Spleen (tissue), 13 donors: ENCODE measurements at places on chromosomes 2 and 18. TPM values are rescaled to one million over a fixed set of nuclear protein-coding genes. Genes with fewer than 3 reads are reported as not detected.

- DNase-seq: no peak
These were observed 8.5 kb downstream of the CIB4 start for GRCh38 chr2:26632624-26633185.

DNA sequence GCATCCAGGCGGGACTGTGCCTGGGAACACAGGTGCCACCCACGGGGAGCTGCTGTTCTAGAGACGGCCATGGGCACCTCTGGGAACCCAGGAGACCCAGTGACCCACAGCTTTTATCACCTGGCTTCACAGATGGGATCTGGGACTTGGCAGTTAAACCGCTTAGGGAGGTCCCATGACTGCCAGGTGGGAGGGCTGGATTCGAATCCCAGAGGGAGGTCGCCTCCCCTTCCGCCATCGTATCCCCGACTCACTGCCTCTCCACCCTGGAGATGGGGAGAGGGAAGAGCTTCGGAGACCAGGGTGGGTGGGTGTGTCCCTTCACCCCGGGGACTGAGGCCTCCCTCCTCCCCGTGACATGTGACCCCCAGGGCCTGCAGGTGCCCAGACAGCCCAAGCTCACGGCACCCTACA lies 169.4 kb downstream of the RTP5 start:
- DNase-seq: no peak

GRCh38 chr2:63287956-63288355 lies 237.3 kb downstream of the OTX1 start:
- DNase-seq: no peak

The BMP10 gene
- total RNA-seq: not detected

DNA sequence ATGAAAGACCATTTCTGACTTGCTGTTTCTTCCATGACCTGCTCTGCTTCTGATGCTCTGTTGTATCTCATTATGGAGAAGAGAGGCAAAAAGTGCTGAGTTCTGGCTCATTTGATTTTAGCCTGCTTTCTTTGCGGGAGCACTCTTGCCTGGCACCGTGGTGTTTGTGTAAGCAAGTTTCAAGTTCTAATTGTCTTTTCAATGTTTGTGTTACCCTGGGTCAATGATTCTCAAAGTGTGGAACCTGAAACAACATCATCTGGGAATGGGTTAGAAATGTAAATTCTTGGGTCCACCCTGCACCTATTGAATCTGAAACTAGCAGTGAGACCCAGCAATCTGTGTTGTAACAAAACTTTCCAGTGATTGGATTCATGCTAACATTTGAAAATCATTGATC lies 85.5 kb upstream of the STON1 start:
- no peak for DNase-seq

The C1QL2 gene
- total RNA-seq: not detected

DNA sequence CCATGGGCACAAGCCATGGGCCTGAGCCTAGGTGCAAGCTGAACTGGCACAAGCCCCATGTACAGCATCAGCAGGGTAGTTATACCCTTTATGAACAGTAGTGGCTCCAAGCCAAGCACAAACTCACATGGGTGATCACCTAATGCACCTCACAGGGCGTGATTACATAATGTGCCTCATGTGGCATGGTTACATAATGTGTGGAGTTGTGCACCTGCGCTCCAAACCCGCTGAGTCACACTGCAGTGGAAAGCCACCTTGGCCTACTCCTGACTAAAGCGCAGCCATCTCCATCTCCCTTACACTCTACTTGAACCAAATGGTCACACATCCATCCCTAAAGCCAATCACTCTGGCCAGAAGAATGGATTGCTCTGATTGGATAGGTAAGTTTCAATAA lies 279.7 kb downstream of the MBD2 start:
- no peak for DNase-seq

DNA sequence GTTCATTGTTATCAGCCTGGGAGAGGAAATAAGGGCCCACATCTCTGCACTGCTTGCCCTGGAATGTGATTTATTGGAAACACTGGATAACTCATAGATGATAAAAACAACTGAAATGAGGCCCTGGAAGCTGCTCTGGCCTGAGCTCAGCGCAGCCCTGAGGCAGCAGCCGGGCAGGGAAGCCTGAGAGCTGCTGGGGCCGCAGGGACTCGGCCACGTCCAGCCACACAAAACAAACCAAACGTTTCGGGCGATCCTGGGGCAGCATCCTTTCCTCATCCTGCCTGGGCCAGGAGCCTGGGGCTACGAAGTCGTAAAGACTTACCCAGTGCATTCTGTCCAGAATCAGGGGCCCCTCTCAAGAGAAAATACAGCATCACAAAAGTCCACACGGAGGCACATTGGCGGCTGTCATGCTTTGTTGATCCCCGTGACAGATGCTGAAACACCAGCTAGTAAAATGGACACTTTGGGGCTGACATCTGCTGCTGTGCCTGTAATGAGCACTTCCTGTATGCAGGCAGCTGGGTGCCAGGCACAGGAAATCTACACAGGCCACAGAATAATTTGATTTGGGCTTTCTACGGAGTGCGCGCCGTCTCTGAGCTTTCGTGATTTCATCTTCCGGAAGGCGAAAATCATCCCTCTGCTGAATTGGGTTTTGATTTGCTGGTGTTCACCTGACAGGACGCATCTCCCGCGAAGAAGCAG lies 250.6 kb downstream of the EIPR1 start:
- DNase-seq: no peak

DNA sequence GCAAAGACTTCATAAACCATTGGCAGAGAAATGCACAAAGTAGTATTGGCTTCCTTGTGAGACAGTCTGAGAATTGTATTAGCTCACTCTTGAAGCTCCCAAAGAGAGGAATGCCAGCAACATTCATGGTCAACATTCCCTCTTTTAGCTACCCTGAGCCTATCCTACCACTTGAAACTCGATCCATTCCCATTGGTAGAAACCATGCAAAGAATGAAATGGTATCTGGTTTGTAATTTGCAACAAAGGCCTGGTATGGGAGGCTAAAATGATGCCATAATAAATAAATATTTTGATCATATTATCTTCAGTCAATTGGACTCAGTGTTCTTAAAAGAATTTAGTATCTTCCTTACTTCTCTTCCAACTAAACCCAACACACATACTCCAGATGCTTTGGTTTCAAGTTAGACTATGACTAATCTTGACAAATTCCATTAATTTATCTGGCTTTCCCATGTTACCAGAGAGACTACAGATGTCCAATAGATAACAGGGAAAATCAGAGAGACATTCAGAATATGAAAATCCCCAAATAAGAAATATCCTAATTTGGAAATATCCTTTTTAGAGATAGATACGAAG lies 102.9 kb downstream of the DHRS9 start:
- DNase-seq: no peak

The PDE11A gene
- total RNA-seq: 0.22 TPM

- no peak for DNase-seq
These were observed 9.3 kb downstream of the CD8A start for GRCh38 chr2:86781363-86781762.

DNA sequence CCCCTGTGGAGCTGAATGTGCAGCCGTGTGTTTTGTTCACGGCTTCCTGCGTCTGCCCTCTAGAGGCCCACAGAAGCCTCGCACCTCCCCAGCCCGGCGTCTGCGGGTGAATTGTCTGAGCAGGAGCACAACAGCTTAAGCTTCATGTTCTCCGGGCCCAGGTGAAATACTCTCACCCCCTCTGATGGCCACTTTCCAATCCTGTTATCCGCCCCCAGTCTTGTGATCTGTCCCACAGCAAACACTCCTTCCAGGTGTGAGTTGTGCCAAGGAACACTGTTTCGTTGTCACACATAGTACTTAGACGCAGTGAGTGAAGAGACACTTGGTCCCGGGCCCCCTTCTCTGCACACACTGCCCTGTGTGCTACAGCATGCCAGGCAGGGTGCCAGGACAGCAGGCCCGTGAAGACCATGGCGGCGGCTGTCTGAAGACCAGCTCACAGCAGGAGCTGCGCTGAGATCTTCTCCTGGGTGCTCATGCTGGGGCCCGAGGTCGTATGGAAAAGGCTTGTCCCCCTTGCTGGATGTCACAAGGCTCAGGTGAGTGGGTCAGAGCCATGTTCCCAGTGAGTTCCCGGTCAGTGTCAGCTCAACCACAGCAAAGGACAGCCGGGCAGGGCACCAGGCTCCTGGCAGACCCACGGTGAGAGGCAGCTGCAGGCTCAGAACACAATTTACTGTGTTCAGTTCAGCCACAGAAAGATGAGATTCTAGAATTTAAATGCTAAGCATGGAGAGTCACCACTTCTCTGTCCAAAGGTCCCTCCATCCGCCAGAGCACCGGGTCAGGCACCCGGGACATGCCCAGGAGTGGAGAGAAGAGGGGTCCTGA lies 6.8 kb upstream of the PXDN start:
- peak; percentile 80 for DNase-seq

DNA sequence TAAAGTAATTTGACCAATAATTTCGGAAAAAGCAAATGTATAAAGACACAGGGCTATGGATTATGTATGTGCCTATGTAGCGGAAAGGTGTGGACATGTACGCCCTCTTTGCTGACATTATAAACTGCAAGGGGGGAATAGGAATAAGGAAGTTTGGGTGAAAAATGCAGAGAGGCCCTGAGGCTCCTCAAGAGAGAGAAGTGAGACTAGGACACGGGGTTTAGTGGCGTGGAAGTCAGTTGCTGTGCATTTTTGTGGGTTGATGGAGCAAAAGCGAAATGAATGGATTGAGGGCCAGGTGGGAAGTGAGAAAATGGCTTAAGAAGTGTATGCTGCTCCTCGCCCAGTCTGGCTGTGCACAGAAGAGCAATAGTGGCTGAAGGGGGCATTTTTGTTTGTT lies 96.2 kb upstream of the B3GNT7 start:
- no peak for DNase-seq

GRCh38 chr2:27214941-27215340 lies 2.2 kb upstream of the CAD start:
- DNase-seq: no peak

DNA sequence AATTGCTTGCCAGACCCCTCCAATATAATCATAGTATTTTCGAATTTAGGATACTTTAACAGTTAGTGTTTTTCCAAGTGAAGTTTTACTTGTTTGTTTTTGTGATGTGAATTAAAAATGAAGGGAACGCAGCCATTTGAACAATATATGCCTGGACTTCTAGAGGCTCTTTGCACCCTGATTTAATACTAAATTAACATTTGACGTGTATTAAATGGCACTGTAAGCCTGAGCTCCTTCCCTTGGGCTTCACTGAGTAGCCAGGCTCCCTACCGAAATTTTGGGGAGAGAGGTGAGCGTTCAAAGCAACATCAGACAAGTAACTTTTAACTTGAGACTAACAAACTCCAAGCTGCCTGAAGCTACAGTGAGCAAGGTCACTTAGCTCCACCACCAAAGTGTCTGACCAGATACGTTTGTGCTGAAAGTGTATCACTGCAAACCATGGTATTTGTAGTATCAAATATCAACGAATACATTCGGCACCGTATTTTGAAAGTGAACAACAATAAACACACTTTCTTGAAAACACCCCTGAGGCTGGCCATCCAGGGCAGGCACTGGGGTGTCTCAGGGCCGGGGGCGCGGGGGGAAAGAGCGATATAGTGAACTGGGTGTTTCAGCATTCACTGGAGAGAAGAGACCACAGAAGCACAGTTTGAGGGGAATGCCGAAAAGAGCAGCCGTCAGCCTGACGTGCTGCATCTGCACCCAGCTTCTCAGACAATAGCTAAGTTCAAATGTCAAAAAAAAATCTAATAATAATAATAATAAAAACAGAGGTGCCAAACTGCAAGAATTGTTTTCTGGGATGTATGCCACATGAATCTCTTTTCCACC lies 7.7 kb upstream of the POU3F3 start:
- no peak for DNase-seq

- no peak for DNase-seq
These were observed 12.7 kb downstream of the CYTIP start for GRCh38 chr2:157431176-157431575.

The DYNAP gene
- total RNA-seq: 2.0 TPM

DNA sequence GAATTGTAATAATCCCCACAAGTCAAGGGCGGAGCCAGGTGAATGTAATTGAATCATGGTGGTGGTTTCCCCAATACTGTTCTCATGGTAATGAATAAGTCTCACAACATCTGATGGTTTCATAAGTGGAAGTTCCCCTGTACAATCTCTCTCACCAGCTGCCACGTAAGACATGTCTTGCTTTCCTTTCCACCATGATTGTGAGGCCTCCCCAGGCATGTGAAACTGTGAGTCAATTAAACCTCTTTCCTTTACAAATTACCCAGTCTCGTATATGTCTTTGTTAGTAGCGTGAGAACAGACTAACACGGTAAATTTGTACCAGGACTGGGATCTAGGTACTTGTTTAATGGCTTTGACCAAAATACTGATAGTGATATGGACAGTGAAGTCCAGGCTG lies 744.3 kb upstream of the REG3G start:
- DNase-seq: no peak
